ENCODE measurements at places on chromosomes 2 and 18.

DNA sequence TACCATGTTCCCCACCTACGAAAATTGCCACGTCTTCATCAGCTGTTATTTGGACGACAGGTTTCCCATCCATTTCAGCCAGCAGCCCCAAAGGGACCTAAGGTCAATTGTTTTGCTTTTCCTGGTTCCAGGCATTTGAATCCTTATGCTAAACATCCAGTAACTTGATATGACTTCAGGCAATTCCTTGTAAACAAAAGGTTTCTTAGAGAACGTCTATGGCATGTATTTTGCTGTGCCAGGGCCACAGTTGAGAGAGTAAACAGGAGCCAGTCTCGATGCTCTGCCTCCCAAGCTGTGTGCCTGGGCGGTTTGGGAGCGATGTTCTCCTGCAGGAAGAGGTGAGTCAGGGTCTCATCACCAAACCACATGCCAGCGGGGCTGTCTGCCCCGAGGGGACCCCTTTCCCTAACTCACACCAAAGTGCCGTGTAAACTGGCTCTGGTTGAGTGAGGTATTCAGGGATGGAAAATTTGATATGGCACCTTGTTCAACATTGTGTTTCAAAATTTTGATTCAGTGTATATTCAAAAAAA lies 12.9 kb upstream of the MC5R start:
- no peak for DNase-seq

DNA sequence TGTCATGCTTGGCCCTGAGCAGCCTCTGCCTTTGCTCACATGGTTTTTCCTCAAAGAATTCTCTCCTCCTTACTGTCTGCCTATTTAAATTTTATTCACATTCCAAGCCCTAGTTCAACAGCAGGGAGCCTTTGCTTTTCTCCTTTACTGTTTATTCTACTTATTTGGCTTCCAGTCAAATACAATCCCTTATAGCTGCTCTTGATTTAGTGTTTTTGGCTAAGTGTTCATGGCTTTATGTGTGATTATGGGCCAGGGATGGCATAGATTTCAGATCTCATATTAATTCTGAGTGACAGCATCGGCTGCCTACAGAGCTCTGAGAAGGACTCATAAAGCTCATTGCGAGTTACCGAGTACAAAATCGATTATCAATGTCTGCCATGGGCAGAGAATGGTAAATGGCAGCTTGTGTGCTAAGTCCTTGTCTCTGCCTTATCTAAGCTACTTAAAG lies 106.7 kb downstream of the METTL8 start:
- peak; percentile 21 for DNase-seq

DNA sequence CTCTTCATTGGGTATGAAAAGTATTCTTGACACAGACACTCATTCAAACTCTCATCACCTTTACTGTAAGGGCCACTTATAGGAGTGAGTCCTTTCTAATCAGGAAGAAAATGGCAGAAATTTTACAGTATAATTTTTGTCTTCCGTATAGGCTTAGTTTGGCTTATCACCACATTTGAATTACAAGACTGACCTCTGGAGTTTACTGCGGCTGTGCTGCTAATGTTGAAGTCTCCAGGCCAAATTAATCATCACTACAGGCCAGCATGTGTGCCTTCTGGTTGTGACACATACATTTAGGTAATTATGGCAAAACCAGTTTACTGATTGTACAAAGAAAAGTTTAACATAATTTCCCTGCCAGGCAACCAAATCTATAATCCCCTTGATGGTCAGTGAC lies 753.6 kb upstream of the GCFC2 start:
- DNase-seq, result no peak

- DNase-seq, result no peak
Observed at GRCh38 chr18:35983818-35984217, 11.3 kb downstream of the RMP24 start.

DNA sequence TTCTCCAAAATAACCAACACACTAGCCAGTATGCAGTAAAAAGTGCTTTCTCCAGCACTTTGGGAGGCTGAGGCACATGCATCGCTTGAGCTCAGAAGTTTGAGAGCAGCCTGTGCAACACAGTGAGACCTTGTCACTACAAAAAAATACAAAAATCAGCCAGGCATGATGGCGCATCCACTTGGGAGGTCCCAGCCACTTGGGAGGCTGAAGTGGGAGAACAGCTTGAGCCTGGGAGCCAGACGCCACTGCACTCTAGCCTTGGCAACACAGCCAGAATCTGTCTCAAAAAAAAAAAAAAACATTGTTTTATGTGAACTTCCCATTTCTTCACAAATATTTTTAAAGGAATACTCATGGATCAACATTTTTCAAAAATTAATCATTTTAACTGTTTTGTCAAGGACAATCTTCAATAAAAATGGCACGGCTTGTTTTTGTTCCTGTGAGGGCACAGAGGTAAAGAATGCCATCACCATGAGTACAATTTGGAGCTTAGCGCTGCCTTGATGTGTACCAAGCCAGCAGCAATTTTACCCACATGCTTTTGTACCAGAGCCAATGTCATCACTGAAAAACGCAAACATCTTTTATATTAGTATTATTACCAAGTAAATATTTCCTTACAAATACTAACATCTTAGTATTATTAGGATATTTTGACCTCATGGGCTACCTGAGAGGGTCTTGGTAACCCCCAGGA lies 26.7 kb downstream of the RAB1A start:
- no peak for DNase-seq
